ENCODE measurements at places on chromosomes 7 and 10.

GRCh38 chr10:124233546-124234138 lies 140.2 kb upstream of the CHST15 start:
- no peak for DNase-seq

DNA sequence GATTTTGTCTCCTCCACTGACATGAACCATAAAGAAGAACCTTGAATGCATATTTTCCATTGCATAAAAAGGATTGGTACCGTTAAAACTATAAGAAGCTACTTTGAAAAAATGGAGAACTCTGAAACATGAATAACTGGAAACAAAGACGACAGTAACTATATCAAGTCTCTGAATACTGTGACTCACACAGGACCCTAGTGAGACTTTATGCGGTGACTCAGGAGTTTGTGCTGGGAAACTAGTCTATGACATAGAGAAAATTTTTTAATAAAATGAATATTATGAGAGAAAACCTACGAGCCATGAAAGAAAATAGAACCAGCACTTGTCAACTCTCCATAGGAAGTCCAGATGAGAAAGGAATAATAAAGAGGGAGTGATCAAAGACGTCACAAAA lies 339.9 kb upstream of the ADARB2 start:
- DNase-seq, result no peak

GRCh38 chr10:20207653-20208052 lies 391.4 kb downstream of the PLXDC2 start:
- DNase-seq, result no peak

- DNase-seq, result no peak
These were observed 34.5 kb downstream of the PPIF start for GRCh38 chr10:79381804-79382221.

DNA sequence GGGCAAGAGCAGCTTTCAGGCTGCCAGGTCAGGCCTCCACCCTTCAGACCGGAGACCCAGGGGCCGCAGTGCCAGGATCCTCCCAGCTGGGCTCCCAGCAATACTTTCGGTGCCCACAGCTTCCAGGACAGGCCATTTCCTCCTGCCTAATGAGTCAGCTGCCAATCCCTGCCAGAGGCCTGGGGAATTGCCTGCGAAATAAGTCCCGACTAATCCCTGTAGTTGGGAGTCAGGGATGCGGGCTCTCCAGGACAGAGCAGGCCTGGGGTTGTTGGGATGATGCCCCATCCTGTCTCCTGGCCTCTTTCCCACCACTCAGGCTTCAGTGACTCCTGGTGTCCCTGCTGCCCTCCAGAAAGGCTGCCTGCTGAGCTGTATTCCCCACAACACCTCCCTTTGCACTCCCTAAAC lies 143.5 kb upstream of the UNC5B start:
- DNase-seq, result no peak

DNA sequence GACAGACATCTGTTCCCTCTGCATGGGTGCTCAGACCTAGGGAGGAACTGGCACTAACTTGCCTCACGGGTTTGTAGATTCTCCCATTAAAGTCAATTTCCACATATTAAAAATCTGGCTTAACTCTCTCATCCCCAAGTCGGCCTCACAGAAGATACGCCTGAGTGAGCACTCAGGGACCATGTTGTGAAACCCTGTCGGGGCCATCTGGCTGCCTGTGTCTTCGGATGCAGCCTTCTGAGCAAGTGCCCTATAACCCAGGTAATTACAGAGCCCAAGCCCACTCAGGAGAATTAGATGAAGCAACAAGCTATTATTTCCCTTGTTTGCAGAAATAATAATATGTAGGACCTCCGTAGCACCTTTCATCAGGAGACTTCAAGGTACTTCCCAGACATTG lies 219.3 kb upstream of the GLI3 start:
- DNase-seq, result no peak

- DNase-seq, result no peak
These were observed 33.1 kb downstream of the VPS50 start for GRCh38 chr7:93265220-93265619.

- no peak for DNase-seq
These were observed 70.1 kb downstream of the RELN start for GRCh38 chr7:103919272-103919868.

DNA sequence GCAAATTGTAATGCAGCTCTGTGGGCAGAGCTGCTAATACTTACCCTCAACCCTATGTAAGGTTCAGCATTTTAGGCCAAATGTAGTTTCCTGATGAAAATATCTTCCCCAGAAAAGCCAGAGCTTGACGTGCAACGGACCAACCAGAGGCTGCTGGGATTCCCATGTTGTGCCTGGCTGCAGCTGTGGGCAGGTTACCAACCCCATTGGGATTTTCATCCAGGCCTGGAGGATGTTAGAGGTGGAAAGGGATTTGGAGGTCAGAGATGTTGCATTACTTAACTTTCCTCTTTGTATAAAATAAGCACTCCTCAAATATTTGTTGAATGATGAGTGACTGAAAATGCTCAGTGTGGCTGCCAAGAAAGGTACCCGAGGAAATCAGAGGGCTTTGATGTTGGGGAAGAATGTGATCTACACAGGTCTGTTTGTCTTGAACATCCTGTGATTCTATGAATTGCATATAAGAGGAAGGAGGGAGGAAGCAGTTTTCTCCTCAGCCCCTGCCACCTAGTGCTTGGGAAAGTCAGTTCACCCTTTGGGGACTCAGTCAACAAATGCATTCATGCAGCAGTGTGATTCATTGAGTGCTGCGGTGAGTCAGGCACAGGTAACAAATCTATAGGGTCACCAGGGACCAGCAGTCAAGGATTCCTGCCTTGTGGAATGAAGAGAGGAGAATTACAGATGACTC lies 487.2 kb downstream of the RPS24 start:
- DNase-seq, result no peak

- no peak for DNase-seq
These were observed 174.7 kb upstream of the GRB10 start for GRCh38 chr7:50957431-50957830.

DNA sequence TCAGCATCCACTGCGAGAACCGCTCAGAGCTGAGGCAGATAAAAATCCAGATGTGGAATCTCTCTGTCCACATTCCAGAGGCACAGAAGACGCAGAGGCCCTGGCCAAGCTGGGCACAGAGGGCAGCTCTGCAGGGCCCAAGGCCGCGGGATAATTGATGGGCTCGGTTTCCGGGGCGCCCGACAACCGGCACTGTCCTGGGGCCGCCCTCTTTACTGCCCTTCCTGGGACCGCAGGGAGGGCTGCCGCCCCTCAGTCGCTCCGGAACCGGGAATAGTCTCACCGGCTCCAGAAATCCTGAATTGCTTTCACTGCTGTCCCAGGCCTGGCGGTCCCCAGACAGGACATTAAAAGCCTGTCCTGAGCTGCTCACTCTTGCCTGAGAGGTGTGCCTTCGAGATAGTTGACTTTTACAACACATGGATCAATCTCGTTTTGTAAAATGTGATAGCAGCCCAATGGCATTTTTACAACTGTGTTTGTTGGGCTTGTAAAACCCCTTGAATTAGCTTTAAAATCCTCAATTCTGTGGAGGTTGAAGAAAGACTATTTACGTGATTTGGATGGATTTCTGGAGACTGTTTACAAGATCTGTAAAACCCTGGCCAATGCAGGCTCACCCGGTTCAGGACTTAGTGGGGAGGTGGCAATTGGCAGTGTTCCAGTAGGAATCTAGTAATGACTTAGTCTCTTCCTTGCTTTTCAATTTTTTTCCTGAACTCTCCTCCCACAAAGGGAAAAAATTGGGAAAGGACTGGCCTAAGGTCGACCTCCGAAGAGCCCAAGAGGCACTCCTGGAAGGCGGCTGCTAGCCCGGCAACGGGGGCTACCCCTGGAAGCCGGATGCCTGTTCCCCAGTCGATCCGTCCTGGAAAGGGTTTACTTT lies 1.4 kb upstream of the HOXA6 start:
- DNase-seq, result no peak

- DNase-seq, result no peak
These were observed 67.1 kb upstream of the RPA3 start for GRCh38 chr7:7785344-7785973.

DNA sequence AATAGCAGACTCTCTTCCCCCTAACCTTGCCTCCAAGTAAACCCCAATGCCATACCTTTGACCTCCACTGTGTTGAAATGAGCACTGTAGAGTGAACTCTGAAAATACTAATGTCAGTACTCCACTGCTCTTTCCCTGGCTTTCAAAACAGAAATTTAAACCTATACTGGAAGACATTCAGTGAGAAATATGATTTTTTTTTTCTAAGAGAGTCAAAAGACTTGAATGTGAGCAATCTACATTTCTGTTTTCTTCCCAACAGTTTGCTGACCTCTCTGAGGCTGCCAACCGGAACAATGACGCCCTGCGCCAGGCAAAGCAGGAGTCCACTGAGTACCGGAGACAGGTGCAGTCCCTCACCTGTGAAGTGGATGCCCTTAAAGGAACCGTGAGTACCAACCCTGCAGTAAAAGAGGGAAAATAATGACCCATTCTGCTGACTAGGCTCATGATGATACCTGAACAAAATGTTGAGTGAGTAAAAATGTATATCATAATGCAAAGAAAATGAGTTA lies 6.4 kb downstream of the VIM start:
- DNase-seq, result no peak

DNA sequence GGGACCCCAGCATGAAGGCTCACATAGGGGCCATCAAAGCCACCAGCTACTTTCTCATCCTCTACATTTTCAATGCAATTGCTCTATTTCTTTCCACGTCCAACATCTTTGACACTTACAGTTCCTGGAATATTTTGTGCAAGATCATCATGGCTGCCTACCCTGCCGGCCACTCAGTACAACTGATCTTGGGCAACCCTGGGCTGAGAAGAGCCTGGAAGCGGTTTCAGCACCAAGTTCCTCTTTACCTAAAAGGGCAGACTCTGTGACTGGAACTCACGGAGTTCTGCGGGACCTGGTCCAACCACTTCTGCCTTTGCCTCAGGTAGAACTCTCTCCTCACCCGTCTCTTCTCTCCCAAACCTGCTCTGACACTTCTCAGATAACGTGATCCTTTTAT lies 945 bp downstream of the TAS2R40 start:
- no peak for DNase-seq

DNA sequence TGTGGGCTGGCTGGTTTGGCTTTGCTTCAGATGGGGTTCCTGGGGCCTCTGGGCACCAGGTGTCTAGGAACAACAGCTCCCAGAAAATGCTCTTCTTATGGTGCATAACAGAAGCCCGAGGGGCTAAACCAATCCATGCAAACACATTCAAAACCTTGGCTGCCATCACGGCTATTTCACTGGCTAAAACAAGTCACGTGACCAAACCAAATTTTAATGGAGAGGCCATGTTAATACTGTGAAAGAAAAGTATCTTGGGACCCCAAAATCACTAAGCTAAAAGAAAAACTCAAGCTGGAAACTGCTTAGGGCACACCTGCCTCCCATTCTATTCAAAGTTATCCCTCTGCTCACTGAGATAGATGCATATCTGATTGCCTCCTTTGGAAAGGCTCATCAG lies 19.1 kb upstream of the KCNK18 start:
- no peak for DNase-seq

GRCh38 chr10:125824736-125825135 lies 1.4 kb downstream of the BCCIP start:
- DNase-seq, result no peak

- DNase-seq, result no peak
These were observed 7.1 kb downstream of the ATOH7 start for GRCh38 chr10:68224810-68225209.

DNA sequence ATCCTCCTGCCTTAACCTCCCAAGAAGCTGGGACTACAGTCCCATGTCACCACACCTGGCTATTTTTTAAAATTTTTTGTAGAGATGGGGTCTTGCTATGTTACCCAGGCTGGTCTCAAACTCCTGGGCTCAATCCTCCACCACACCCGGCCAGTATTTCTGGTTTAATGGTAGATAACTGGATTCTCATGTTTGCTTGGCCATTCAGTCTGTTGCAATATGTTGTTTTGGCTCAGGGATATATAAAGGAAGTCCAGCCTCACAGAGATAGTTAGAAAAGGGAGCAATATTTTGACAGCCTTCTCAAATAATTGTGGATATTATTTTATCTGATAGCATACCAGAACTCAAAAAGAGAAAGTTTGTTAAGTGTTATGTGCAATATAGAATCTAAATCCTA lies 82.4 kb downstream of the BTAF1 start:
- DNase-seq, result no peak

DNA sequence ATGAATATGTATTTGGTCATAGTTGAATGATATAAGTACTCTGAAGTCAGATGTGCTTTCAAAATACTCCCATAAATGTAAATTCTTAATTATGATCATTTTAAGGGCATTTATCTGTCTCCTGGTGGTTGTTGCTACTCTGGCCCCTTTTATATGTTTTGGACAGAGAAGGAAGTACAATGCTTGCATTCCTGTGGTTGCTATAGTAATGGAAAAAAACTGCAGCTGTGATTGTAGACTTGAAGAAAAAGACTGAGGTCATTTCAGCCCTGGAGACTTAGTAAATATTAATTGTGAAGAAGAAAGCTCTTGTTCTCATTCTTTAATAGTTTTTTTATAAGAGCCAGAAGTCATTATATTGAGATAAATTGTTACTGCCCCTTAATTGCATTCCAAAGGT lies 70.2 kb upstream of the FERD3L start:
- no peak for DNase-seq

GRCh38 chr10:119301397-119301796 lies 94.0 kb downstream of the GRK5 start:
- DNase-seq, result peak; percentile 13

GRCh38 chr7:92634924-92635519 lies 44.8 kb upstream of the FAM133B start:
- DNase-seq, result no peak
